ENCODE measurements at places on chromosomes 5 and 9.

- no peak for DNase-seq
Observed at GRCh38 chr9:126989847-126990842, 75.6 kb downstream of the RALGPS1 start.

GRCh38 chr5:74028406-74028805, 402.4 kb downstream of the ARHGEF28 start:
- DNase-seq = peak; percentile 98

- no peak for DNase-seq
Observed at GRCh38 chr9:116632990-116633838, 53.9 kb upstream of the TRIM32 start.

DNA sequence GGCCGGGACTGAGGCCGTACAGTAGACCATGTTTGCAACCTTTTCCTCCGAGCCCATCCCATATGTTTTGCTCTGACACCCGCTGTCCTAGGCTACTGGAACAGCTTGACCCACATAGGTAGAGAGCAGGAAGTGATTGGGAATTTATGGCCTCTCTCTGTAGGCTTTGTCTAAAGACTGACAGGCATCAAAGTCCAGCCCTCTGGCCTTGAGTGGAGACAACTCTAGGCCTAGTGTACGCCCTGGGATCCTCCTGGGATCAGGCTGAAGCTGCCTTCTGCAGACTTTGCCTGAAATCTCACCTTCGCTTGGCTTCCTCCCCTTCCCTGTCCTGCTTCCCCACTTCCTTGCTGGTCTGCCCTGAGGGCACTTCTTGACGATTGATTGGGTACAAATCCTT, 13.6 kb upstream of the AKNA start:
- DNase-seq = no peak

- DNase-seq = peak; percentile 23
Observed at GRCh38 chr5:172106511-172107356, 81.3 kb downstream of the STK10 start.

DNA sequence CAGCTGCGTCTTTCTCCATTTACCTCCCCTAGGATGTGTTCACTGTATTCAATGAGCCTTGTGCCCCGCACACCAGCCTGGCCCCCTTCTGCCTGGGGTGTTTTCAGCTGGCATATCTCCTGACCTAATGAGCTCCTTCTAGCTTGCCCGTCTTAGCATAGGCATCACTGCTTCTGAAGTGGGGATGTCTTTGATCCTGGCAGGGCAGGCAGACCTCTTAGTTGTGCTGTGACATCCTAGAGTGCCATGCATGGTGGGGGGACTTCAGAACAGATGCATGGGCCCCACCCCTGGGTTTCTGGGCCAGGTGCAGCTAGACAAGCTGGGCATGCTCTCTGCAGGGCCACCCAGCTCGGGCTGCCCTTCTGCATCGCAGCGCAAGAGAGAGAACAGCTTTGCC, 172.7 kb downstream of the GADD45G start:
- DNase-seq = no peak

- DNase-seq = no peak
Observed at GRCh38 chr9:77019926-77020412, 514 bp downstream of the FOXB2 start.
